ENCODE measurements at places on chromosomes 16 and 17. TPM values are rescaled to one million over a fixed set of nuclear protein-coding genes. Genes with fewer than 3 reads are reported as not detected.

Gene CA5A
- total RNA-seq, result not detected

Gene MPO
- 19.4 TPM for total RNA-seq

Gene AP2B1
- 77.1 TPM for total RNA-seq

Gene HYDIN
- total RNA-seq, result 1.2 TPM

Gene CBLN1
- total RNA-seq, result 6.1 TPM

Gene MMD
- 10.3 TPM for total RNA-seq

Gene RNF40
- total RNA-seq, result 83.2 TPM

Gene RBFOX1
- total RNA-seq, result 34.4 TPM

Gene CACNA1G
- 10.4 TPM for total RNA-seq

Gene RNF151
- not detected for total RNA-seq

Gene ITGAL
- total RNA-seq, result 3.7 TPM

Gene CDC6
- 4.4 TPM for total RNA-seq

Gene SLC47A2
- 1.5 TPM for total RNA-seq

Gene CHST4
- total RNA-seq, result 0.21 TPM

Gene AMFR
- total RNA-seq, result 124 TPM

Gene MBTD1
- 36.7 TPM for total RNA-seq

Gene C16orf54
- total RNA-seq, result 0.72 TPM
